ENCODE measurements at places on chromosomes 2 and 18.

GRCh38 chr2:60213865-60214625, 339.4 kb downstream of the BCL11A start:
- DNase-seq: no peak

DNA sequence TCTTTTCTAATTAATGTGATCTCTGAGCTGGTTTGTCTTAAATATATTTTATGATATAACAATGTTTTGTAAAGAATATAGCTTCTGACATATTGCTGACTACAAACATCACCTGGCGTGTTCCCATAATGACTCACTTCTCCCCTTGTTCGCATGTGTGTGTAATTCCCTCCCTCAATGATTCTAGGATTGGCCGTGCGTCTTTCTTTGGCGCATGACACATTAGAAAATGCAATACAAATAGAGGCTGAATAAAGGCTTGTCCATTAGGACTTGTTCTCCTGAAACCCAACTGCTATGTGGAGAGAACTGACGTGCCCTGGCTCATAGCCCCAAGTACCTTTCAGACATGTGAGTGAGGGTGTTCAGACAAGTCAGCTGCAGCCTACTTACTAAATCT, 159.7 kb upstream of the CDH20 start:
- no peak for DNase-seq

DNA sequence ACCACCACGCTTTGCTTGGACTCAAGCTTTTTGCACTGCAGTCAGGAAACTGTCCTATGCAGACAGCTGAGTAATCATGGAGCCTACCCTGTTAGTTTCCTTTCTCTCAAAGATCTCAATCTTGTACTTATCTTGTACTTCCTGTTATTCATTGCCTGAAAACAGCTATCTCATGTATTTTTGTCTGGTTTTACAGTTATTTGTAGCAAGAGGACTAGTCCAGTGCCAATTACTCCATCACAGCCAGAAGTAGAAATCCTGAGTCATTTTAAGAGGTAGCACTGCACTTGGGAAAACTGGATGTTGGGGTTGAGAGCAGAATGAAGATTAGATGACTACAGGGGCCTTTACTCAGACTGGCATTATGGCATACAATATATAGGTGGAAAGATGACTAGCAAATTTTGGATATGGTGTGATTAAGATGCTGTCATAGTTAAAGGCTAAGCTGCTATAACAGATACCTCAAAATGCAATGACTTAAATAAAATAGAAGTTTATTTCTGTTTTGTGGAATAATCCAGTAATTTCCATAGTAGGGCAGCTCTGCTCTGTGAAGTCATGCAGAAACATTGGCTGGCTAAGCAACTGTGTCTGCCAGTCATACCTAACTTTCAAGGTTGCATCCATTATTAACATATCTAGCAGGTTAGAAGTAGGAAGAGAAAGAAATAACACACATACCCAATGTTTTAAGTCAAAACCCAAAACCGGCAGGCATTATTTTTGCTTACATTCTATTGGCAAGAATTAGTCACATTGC, 21.1 kb upstream of the CHMP3 start:
- DNase-seq: no peak

GRCh38 chr2:26805241-26805676, 19.4 kb downstream of the CENPA start:
- no peak for DNase-seq

- no peak for DNase-seq
Observed at GRCh38 chr2:904246-905024, 46.2 kb upstream of the SNTG2 start.
